GOT3 (cell line): ENCODE measurements at places on chromosomes 3 and 15.

- DNase-seq: no peak
Observed at GRCh38 chr3:151146731-151147091, 56.3 kb downstream of the GPR171 start.

DNA sequence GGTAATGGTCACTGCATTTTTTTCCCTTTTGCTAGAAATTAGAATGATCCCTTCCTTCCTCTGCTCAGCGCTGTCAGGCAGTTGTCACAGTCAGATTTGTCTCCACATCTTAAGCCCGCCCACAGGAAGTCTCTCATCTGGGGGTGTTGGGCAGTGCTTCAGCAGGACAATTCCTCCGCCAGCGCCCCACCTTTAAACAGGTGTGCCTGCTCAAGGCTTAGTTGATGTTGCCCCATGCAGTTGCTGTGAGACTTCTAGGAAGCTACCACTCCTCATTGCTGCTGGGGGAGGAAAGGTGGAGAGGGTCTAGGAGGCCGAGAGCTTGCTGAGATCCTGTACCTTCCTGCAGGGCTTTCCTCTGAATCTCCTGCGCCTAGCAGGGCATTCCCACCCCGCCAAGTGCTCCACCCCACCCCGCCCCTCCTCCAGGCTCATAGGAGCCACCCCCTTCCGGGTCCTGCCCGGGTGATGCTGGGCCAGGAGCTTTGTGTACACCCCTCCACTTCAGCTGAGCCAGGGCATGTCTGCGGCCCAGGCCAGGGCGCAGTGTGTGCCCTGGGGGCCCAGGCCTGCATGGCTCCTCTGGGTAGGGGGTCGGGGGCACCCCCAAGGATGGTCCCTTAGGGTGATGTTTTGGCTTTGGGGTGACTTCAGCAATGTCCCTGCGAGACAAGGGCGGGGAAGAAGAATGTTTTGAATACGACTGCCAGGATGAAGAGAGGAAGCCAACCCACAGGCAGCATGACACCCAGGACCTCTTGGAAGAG, 68.7 kb downstream of the TRAK1 start:
- DNase-seq: no peak

DNA sequence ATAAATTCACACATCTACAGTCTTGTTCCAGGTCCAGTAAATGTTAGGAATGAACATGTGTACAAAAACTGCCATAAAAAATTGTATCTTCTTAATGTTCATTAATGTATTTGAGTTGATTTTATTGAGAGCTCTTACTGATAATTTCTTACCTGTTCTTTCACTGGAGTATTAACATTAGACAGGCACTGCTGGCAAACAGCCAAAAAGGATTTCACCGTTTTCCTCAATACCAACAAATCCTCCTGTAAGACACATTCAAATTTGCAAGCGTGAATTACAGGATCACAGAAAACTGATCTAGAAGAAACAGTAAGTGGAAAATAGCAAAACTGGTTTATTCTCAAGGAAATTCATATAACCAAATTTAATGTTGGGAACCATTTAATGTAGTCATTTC, 127.4 kb downstream of the PCCB start:
- no peak for DNase-seq

DNA sequence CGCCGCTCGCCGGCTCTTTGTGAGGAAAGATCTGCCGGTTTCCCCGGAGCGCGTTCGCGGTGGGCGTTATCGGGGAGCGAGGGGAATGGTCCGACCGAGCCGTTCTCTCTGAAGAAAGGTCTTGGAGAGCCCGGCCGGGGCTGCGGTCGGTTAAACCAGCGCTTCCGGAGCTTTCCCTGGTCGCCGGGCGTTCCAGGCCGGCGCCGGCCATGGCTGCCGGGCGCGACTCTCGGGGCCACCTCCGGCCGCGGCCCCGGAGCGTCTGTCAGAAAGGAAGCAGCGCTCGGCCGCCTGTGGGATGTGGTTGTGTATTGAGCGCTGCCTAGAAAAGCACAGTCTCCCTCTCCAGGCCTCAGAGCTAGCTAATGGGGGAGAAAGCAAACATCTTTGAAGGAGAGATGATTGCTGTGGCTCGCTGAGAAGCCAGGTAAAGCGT, 731 bp downstream of the FYTTD1 start:
- no peak for DNase-seq

DNA sequence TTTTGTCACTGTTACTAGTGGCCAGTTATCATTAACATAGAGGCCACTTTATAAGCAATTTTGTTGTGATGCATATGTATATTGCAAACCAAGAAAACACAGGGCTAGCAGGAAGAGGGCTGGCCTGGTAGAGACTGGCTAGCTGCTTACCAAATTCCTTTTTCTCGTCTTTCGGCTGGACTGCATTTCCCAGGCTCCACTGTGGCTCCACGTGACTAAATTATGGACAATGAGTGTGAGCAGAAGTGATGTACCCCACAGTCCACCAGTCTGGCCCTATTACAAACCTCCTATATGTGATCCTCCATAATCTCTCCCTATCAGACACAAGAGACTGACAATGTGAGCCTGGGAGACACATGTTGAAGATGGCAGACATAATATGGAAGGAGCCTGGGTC, 257.0 kb downstream of the MFSD1 start:
- DNase-seq: no peak

DNA sequence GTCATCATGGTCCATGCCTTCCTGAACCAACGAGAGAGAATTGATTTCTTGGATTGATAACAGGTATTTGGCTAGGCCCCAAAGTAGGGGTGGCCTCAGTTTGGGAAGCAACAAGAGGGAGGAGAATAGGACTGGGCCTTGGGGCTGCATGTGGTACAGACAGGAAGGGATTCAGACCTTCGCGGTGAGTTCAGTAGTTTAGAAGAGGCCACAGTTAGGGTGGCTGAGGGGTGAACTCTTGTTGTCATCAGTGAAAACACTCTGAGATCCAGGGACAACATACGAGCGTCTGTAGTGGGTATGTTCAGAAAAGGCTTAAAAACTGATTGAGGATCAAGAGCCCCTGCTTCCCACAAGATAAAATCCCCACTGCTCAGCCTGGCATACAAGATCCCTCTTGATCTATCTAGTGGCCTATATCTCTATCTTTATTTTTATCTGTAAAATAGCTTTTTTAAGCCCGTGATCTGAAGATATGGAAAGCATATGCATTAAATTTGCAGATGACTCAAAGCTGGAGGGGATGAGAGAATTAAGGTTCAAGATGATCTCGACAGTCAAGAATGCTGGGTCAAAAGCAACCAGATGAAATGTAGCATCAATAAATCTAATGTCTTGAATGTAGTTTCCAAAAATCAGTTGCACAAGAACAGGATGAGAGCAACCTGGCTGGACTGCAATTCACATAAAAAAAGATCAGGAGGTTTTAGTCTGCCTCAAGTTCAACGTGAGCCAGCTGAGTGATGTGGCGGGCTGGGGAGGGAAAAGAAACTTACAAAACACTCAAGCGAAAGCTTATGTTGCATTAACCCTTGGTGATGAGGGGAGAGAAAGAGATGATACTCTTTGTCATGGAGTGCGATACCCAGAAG, 221.1 kb upstream of the TLE3 start:
- DNase-seq: no peak

DNA sequence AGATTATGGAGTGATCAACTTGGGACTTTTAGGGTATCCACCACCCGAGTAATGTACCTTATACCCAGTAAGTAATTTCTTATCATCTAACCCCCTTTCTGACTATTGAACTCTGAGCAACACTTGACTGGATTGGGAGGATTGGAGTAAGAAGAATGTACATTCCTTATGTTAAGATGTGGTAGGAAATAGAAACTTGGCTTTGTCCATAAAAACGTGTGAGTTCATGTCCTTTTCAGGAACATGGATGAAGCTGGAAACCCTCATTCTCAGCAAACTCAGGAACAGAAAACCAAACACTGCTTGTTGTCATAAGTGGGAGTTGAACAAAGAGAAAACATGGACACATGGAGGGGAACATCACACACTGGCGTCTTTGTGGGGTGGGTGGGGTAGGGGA, 112.3 kb downstream of the PTPRG start:
- no peak for DNase-seq

- no peak for DNase-seq
Observed at GRCh38 chr15:31272558-31273257, 53.9 kb upstream of the KLF13 start.

DNA sequence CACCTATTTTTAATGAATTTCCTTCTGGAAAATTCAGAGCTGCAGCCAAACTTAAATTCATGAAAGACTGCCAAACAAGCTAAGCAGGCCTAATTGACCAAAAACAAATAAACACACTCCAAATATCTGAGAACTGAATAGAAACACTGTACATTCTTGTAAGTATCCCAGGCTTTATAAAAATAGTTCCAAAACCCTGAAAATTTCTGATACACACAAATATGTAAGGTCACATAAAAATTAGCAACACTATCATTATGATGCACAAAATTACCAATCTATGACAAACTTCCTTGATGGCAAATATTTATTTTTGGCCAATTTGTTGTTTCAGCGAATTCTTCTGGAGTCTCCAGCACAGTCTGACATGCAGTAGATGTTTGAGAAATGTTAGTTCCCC, 117.9 kb upstream of the UBE2E2 start:
- DNase-seq: no peak

DNA sequence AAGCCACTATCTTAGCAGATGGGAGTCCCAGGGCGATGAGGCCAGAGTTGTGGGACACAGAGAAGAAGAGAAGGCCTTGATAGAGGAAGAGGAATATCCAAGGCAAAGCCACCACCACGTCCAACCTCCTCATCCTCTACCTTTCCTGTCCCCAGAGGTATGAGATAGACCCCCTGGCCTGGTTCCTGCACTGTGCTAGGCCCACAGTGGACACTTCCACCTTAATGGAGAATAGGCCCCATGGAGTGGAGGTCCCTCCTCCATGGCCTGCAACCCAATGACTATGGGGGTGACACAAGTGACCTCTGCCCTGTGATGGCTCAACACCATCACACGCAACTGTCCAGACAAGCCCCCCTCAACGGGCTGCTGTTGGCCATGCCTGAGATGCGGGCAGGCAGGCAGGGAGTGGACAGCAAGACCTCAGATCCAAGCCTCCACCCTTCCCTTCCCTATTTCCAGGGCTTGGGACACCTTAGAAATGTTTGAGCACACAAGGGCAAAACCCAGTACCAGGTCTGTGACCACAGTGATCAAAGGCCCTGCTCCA, 36.8 kb downstream of the GRAMD2A start:
- no peak for DNase-seq

DNA sequence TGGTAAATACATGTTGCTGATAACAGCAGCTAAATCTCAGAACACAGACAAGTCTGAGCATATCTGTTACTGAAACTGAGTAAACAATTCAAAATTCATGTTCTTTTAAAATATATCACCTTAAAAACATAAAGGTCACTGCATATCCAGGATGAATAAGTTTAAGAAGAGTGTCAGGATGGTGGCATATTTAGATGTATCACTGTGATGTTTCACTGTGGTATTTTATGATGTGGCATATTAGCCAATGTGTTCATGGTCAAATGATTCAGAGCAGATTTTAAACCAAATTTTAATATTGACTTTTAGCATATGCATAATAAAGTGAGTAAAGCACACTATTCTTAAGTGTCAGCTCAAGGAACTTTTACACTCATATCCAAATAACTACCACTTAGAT, 346.4 kb upstream of the DPPA4 start:
- DNase-seq: no peak

GRCh38 chr3:41601404-41601987, 360.4 kb downstream of the ULK4 start:
- no peak for DNase-seq

GRCh38 chr15:56931639-56932508, 13.4 kb downstream of the TCF12 start:
- DNase-seq: no peak

- DNase-seq: no peak
Observed at GRCh38 chr15:89975482-89976245, 25.5 kb upstream of the ZNF710 start.
